ENCODE measurements at places on chromosomes 6 and 20. TPM values are rescaled to one million over a fixed set of nuclear protein-coding genes. Genes with fewer than 3 reads are reported as not detected.

The SLPI gene
- not detected for total RNA-seq

The GLP1R gene
- total RNA-seq: not detected

GRCh38 chr6:164897523-164898235 lies 411.7 kb downstream of the C6orf118 start:
- DNase-seq: no peak

- DNase-seq: no peak
Observed at GRCh38 chr20:23193801-23194384, 107.8 kb upstream of the CD93 start.

The CDSN gene
- total RNA-seq: not detected

Measured in activated naive CD8-positive, alpha-beta T cell treated with anti-CD3 and anti-CD28 coated beads, Interleukin-2, amount 10 ng/mL, durations not matched to agents 7 days and 5 days (primary cell).